ENCODE measurements at places on chromosomes 5 and 9. TPM values are rescaled to one million over a fixed set of nuclear protein-coding genes. Genes with fewer than 3 reads are reported as not detected.
A peak's percentile ranks its signal among the peaks of the same experiment; 100 is the strongest.

Gene NIPSNAP3A
- total RNA-seq, result 27.0 TPM

GRCh38 chr5:78905084-78905938 lies 79.8 kb downstream of the ARSB start:
- DNase-seq, result peak; percentile 60

- no peak for DNase-seq
Measured at GRCh38 chr5:131225282-131225974, 38.4 kb upstream of the CDC42SE2 start.

DNA sequence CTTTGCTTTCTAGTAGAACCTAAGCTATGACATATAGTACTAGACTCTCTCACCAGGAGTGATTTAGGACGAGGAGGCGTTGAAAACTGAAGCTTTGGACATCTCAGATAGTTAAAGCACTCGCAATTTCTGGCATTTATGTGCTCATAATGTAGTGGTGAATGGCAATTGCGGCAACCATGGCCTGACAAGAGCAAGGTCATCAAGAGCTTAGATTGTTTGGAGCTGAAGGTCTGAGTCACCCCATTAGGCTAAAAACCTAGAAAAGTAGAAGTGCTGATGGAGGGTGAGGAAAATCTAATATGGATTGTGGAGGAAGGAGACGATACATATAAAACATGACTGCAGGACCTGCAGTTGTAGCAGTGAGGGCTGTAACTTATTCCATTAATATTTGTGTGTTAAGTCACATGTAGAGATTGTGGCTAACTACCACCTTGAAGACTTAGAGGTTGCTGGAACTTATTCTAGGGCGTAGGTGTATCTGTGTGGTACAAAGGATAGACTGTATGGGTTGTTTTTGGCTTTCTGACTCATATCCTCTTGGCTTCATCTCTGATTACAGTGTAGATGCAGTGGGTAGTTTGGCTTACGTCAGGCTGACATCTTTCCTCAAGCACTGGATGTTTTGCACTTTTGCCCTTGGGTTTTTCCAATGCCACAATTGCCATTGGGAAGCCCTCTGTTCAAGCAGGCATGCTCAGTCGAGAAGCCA lies 138.9 kb upstream of the CDKN2B start:
- peak; percentile 83 for DNase-seq

Gene SPINK4
- total RNA-seq, result not detected

- DNase-seq, result no peak
Measured at GRCh38 chr5:6872441-6873160, 159.4 kb downstream of the TENT4A start.

- DNase-seq, result no peak
Measured at GRCh38 chr9:72983512-72984225, 30.8 kb upstream of the ALDH1A1 start.
